ENCODE measurements at places on chromosomes 7 and 10. TPM values are rescaled to one million over a fixed set of nuclear protein-coding genes. Genes with fewer than 3 reads are reported as not detected.

CYP2E1 gene
- total RNA-seq: 0.96 TPM

AKR1C4 gene
- total RNA-seq: not detected

ABCA13 gene
- 0.03 TPM for total RNA-seq

GIMAP5 gene
- total RNA-seq: 4.5 TPM

PAX4 gene
- not detected for total RNA-seq

SEMA3D gene
- total RNA-seq: not detected

EPHB6 gene
- 0.93 TPM for total RNA-seq

TMEM26 gene
- not detected for total RNA-seq

COL28A1 gene
- not detected for total RNA-seq

ADAMTS14 gene
- not detected for total RNA-seq
